ENCODE measurements at places on chromosomes 11 and 22.

GRCh38 chr11:75421902-75422247 lies 11.1 kb downstream of the KLHL35 start:
- DNase-seq, result no peak

DNA sequence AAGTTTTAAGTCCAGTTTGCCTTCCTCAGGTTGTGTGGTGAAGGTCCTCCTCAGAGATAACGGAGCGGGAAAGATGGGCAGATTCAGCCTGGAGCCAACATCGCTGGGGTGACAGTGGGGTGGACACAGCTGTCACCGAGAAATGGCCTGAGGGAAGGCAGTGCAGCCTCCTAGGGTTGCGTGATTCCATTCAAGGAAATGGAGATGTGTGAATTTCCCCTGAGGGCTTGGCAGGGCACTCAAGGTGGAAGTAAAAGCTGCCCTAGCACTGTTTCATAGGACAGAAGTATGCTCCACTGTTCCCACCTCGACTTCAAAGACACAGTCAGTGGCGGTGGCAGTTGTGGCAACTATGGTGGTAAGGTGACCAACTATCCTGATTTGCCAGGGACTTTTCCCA lies 15.4 kb upstream of the CAT start:
- no peak for DNase-seq

DNA sequence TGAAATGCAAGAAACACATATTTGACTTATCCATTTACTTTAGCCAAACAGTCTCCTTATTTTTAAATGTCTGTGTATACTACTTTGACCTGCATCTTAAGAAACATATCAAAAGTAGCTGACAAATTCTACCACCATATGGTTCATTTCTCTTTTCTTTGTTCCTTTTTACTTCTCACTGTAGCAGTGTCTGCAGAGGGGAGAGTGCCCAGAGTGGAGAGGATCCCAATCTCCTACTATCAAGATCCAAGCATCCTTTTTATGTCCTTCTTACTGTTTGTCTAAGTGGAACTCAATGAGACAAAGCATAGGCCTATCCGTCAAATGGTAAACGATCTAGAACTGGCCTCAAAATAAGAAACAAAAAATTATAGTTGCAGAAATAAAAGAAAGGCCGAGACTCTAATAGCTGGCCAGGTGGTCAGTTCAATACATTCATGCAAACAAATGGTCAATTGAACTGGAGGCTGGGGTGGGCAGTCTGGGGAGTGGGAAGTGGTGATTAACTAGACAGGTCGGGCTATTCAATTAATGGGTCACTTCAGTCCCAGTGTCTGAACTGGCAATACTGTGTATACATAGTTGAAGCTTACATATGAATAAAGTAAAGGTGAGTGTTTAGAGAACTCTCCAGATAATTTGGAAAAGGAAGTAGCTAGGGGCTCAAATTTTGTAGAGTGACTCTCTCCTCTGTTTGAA lies 149.1 kb downstream of the MAML2 start:
- no peak for DNase-seq

GRCh38 chr11:86589856-86590589 lies 82.4 kb downstream of the ME3 start:
- no peak for DNase-seq

GRCh38 chr22:41352058-41352457 lies 29.7 kb upstream of the TEF start:
- DNase-seq, result no peak

DNA sequence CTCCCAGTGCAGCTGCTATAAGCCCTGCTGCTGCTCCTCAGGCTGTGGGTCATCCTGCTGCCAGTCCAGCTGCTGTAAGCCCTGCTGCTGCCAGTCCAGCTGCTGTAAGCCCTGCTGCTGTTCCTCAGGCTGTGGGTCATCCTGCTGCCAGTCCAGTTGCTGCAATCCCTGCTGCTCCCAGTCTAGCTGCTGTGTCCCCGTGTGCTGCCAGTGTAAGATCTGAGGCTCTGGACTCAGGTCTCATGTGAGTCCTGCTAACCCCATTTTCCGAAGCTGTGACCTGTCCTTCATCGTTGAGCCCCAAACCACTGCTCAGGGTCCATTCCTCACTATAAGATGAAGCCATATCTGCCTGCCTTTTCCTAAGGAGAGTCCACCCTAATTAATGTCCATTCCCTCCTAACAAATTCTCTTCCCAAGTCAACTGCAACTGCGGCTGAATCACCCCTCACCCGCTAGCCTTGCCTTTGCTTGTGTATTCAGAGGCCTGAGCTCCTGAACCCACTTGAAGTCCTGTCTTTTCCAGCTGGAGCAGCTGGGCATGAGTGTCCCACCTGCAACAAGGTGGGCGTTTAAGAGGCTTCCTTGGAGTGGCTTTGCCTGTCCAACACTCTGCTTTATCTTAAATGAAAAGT lies 626 bp downstream of the KRTAP5-7 start:
- no peak for DNase-seq

GRCh38 chr11:30091246-30091645 lies 74.4 kb upstream of the KCNA4 start:
- no peak for DNase-seq

DNA sequence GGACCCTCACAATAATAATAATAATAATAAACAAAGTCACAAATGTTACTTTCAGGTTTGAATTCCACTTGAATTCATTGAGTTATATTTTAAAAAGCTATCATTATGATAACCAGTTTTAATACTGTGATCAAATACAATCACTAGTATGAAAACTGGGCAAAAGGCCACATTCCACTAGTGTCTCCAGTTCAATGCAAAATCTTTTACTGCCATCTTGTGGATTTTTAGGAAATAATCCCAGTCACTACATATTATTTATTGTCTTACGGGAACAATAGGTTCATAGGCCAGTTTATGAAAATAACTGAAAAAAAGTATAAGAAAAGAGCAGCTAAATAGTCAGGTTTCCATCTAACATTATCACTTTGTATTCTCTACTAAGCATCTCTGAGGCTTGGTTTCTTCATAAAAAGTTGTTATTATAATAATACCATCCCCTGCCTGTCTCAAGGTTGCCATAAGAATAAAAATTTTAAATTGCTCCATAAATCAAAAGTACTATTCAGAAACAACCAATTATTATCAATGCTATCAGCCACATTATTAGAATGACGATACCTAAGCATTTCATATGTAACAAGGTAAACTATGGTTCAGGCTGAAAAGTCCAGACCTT lies 533.9 kb upstream of the CCDC90B start:
- DNase-seq, result peak; percentile 15

DNA sequence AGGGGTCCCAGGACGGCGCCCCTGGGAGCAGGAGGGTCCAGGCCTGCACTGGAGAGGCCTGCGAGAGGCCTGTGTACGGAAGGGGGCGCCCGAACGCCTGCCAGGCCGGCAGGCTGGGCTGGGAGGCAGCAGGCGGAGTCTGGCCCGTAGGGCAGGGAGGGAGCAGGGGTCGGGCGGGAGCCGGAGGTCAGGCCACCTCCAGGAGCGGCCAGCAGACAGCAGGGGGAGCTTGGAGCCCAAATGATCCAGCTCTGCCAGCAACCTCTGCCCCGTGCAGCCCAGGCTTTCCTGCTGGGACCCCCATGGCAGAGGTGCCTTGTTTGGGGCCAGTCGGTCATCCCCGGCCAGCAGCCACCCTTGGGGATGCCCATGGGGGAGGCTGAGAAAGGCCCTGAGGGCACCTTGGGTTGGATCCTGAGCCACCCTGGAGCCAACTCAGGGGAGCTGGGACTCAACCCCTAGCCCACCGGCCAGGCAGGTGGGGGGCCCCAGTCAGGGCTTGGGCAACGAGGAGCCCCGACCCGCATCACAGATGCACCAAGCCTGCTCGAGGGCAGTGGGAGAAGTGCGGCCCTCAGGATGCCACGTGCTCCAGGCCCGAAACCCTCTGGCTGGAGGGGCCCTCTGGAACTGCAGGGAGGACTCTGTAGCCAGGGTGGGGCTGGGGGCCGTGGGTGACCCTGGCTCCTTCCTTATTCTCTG lies 9.6 kb upstream of the SYT8 start:
- DNase-seq, result no peak

- no peak for DNase-seq
These were observed 103.0 kb downstream of the DBX1 start for GRCh38 chr11:20056950-20057943.

DNA sequence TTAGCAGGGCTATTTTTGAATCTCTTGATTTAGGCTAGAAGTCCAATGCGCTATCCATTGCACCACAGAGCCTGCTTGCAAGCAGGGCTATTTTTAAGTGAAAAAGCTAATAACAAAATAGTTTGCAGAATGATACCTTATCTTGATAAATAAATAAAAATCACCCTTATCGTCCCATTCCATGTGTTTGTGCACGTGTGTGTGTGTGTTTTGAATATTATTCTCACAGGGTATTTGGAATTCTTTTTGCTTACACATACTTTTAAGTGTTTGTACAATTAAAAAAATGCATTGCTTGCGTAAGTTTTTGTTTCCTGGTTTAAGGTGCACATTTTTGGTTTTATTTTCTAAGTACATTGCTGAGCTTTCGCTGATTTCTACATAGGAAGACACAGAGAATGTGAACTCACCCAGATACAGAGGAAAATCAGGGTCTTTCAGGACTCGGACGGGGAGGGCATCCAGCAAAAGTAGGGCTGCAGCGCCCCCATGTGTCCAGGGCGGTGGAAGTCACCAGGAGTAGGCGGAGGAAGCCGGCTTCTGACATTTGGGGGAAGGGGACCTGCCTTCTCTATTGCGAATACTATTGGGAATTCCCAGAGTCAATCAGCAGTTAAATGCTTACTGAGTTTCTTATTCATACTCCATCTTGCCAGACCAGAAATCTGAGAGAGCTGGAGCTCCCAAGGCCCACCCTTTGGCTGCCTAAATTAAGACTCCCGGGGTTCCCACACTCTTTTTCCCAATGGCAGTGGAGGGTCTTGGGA lies 27.3 kb downstream of the SLC1A2 start:
- DNase-seq, result peak; percentile 60

GRCh38 chr11:75320643-75321042 lies 30.8 kb downstream of the ARRB1 start:
- no peak for DNase-seq

- DNase-seq, result no peak
These were observed 387.4 kb upstream of the CADM1 start for GRCh38 chr11:115891581-115891980.

DNA sequence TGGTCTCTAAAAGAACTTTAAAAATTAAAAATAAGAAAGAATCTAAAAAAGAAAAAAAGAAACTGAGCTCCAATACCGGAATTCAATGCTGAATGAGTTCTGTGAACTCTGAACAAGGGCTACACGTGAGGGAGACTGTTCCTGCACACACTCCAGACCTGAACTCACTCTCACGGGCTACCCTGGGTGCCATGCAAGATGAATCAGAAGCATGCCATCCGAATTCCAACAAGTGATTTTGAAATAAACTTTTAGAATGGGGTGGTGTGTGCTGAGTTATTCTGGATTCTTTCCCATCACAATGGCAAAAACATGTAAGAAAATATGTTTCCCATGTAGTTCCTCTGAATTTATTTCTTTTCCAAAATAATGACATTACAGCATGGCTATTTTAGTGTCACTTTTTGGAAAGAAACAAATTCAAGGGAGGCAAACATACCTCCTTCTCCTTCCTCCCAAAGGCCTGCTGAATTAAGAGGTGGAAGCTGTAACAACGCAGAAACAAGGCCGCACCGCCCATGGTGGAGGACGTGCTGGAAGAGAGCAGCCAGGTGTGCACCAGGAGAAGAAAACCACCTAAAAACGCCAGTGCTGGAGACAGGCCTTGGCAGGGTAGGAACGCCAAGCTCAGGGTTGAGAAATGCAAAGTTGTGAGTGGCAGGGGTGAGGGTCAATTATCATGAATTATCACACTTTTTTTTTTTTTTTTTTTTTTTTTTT lies 63.2 kb upstream of the ARFGAP3 start:
- DNase-seq, result no peak

GRCh38 chr11:67317888-67318555 lies 14.7 kb downstream of the SSH3 start:
- no peak for DNase-seq

GRCh38 chr22:39170825-39171622 lies 18.5 kb upstream of the CBX7 start:
- peak; percentile 58 for DNase-seq

- no peak for DNase-seq
These were observed 303.7 kb upstream of the PLET1 start for GRCh38 chr11:112564228-112564955.

GRCh38 chr11:124950601-124951330 lies 3.2 kb upstream of the CCDC15 start:
- no peak for DNase-seq

GRCh38 chr22:37568012-37568411 lies 7.7 kb downstream of the CDC42EP1 start:
- DNase-seq, result no peak

- DNase-seq, result no peak
These were observed 74.3 kb upstream of the ARHGAP42 start for GRCh38 chr11:100612766-100613165.

DNA sequence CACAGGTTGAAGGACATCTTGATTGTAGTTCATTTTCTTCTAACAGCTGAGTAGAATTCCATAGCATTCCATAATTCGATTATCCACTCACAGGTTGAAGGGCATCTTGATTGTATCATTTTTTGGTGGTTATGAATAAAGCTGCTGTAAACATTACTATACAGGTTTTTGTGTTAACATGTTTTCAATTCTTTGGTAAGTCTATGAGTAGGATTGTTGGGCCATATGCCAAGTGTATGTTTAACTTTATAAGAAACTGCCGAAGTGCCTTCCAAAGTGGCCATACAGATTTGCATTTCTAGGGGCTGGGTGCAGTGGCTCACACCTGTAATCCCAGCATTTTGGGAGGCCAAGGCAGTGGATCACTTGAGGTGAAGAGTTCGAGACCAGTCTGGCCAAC lies 44.6 kb downstream of the ANKRD42 start:
- DNase-seq, result no peak

DNA sequence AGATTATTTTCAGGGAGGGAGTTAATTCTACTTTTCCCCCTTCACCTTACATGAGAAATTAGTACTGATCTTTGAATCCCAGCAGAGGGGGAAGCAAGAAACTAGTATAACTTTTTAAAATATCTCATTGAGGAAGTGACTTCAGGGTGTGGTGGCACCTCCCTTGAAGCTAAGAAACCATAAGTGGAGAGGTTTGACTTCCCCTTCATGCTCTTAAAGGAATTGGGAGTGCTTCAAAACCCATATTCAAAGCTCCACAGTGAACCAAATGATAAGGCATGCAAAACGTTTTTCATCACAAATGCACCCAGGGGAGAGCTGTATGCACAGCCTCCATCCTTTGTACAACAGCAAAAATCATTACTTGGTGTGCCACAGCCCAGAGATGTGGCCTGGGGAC lies 540 bp downstream of the MS4A14 start:
- no peak for DNase-seq

DNA sequence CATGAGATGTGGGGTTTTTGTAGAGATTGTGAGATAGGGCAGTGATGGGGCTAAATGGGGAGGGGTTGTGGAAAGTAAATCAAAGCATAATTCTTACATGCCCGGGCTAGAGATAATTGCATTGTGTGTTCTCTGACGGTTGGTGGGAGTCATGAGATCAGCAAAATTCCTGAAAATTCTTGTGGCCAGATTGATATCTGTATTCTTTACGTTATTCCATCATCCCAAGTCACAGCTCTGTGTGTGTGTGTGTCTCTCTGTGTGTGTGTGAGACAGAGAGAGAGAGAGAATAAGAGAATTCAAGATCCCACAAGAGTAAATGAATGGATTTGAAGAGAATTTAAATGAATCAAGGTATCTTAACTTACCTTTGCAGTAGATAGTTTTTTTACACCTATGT lies 138.6 kb upstream of the ARHGAP20 start:
- no peak for DNase-seq

Measured in NCI-H1092 (cell line).